AG09309 (cell line): ENCODE measurements at places on chromosomes 4 and X.

- DNase-seq: no peak
Measured at GRCh38 chr4:20752641-20753040, 52.4 kb downstream of the PACRGL start.

DNA sequence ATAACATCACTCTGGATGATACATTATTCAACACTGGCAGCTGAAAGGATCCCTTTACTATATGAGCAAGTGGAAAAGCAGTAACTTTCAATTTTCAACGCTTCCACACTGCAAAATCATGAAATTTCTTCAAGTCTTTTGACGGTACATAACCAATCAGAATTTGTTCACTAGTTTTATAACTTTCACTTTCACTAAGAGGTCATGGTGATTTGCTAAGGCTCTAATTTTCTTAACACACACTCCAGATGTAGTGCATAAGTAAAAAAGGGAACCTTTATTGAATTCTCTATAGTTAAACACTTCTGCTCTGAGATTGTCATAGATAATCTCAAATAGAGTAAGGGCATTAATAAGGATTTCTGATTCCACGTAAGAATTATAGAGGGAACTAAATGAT, 4.1 kb downstream of the ARMCX2 start:
- no peak for DNase-seq

- no peak for DNase-seq
Measured at GRCh38 chr4:163391756-163392155, 48.1 kb downstream of the NPY5R start.

- no peak for DNase-seq
Measured at GRCh38 chr4:88409206-88409605, 30.6 kb downstream of the HERC6 start.

DNA sequence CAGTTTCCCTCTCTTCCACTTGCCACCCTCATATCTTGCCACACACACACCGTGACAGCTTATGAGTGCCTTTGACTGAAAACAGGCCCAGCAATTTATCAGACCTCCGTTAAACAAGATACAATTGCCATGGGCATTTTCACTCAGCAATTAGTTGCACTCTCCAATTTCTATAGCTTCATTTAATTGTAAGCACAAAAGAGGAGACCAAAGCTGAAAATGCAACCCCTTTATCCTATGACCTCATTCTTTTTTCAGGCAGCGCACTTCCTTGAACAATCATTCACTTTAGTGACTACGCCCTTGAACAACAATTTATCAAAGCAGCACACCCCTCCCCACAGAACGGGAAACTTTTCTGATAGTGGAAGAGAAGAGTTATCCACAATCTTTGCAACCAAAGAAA, 4.1 kb downstream of the POF1B start:
- no peak for DNase-seq

DNA sequence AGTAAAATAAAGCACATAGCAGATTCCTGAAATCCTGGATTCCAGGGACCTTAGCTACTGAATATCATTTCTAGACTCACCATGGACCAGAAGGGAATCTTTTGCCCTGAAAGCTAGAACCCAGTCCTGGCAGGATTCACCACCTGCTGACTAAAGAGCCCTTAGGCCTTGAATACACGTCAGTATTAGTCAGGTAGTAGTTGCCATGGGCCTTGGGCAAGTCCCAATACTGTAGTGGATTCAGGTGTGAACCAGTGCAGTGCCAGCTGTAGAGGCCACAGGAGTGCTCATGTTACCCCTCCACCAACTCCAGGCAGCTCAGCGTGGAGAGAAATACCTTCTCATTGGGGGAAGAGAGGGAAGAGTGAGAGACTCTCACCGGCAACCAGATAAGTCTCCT, 64.1 kb upstream of the UBQLN2 start:
- DNase-seq: no peak

- no peak for DNase-seq
Measured at GRCh38 chr4:139374251-139374650, 72.0 kb upstream of the NDUFC1 start.

- DNase-seq: no peak
Measured at GRCh38 chr4:98092833-98093439, 50.3 kb downstream of the STPG2 start.
